IPS DF 6.9 (cell line): ENCODE measurements at places on chromosomes 6 and 20.

GRCh38 chr6:108113557-108114519, 39.3 kb upstream of the OSTM1 start:
- DNase-seq: no peak

DNA sequence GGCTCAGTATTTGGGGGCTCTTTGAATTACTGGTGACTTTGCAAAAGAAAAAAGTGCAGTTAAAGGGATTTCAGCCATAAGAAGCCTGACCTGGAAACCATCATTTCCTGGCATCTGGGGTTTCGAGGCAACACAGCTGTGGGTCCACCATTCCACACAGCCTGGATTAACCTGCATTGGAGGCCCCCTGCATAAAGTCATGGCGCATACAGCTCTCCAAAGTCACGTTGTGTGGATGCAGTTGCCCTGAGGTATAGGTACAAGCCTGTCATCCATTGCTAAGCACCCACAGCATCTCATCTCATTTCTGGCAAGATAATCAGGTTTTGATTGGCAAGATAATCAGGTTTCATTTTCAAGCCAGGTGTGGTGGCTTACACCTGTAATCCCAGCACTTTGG, 54.5 kb upstream of the TAGAP start:
- DNase-seq: no peak

DNA sequence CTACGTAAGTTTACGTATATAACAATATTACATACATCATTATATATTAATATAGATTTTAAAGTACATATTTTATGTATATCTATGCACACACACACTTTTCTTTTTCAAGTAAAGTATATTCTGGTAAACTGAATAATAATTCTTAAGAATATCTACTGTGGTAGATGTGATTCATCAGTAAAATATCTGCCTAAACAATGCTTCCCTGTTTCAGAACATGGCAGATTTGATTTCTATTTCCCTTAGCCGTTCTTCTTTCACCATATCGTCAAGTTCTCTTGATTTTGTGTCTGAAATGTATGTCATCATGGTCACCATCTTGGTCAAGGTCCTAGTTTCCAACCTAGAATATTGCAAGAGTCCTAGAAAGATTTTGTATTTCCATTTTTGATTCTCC, 195.6 kb downstream of the HDGFL1 start:
- no peak for DNase-seq

- no peak for DNase-seq
Measured at GRCh38 chr6:73079611-73079955, 145.7 kb downstream of the KHDC1L start.

DNA sequence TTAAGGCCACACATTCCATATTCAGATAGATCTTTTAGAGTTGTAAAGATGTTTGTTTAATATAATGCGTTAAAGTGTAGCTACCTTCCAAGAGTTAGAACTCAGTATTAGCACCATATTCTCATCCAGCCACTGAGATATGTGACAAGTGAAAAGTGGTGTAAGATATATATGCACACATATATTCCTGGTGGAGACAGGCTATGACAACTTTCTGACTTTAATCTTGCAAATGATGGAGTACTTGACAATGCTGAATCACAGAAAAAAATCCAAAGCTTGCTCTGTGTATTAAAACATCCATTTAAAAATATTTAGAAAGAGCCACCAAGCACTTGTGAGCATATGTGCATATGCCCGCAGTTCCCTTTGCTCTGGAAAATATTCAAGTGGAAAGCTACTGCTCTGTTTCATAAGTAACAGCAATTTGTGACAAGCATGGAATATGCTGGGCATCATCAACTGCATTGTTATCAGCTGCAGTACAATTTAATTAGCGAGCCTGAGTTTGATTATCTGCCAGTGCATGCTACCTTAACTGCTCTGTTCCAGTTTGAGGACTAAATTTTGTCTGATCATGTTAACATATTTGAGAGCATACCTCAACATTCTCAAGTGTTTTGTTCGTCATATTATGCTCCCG, 64.8 kb downstream of the VIP start:
- no peak for DNase-seq

GRCh38 chr6:84227044-84227433, 404 bp downstream of the CEP162 start:
- no peak for DNase-seq

DNA sequence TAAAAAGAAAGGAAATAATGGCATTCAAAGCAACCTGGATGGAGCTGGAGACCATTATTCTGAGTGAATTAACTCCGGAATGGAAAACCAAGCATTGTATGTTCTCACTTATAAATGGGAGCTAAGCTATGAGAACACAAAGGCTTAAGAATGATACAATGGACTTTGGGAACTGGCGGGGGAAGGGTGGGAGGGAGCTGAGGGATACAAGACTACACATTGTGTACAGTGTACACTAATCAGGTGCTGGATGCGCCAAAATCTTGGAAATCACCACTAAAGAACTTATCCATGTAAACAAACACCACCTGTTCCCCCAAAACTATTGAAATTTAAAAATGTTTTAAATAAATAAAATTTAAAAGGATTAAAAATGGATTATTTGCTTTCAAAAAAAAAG, 4.1 kb upstream of the HLA-E start:
- no peak for DNase-seq
